NCI-H510A (cell line): ENCODE measurements at places on chromosomes 4 and X.

DNA sequence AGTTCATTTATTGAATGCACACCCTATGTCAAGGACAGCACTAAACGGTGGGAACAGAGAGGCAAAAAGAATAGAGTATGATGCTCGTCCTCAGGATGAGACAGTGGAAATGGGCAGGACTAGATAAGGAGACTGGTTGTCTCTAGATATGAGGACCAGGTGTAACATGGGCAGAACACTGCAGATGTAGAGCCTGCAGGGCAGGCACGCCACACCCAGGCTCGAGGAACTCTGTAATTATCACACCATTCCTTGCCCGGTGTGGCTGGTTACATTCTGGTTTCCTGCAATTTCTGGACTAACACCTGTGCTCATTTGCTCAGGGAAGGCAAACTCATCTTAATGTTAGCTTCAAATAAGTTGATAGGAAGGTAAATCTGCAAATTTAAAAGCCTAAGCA, 334.4 kb downstream of the DHX15 start:
- DNase-seq, result no peak

DNA sequence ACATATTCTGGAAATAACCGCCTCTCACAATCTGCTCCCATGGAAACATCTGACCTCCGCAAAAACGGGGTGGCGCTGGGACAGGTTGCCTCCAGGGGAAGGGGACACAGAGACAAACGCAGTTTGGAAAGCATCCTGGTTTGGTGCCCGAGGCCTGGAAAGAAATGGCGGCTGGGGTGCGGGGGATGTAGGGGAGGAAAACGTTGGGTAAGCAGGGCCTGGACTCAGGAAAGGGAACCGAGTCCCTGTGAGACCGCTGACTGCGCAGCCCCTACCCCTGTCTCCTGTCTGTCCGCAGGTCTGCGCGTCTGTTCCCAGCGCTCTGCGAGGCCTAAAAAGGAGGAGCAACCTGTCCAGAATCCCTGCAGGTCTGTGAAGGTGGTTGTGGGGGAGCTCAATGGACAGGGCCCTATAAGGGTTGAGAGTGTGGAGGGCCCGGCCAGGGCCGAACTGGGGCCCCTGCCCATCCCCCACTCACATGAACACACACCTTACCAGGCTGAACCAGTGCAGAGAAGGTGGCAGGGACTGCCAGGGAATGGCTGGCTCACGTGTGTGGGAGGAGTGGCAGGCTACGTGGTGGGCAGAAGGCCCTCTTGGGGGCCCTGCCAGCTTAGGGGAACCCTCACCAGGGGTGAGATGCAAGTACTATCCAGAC, 672 bp downstream of the TCEAL3 start:
- peak; percentile 2 for DNase-seq

DNA sequence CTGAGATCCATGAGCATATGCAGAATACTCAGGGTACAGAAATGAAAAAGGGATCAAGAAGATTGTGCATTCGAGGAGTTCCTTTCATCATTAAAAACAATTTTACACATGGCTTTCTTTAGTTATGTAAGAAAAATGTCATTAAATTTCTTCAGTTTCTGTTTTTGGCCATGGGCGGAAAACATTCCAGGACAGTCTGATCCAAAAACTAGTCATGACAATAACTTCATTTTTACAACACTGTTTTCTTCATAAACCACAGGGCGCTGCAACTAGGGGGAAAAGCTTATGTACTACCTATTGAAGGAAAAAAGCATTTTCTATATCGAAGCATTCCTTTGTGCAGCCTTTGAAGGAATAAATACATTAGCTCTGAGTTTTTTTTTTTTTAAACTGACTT, 28.2 kb downstream of the IL13RA1 start:
- no peak for DNase-seq

DNA sequence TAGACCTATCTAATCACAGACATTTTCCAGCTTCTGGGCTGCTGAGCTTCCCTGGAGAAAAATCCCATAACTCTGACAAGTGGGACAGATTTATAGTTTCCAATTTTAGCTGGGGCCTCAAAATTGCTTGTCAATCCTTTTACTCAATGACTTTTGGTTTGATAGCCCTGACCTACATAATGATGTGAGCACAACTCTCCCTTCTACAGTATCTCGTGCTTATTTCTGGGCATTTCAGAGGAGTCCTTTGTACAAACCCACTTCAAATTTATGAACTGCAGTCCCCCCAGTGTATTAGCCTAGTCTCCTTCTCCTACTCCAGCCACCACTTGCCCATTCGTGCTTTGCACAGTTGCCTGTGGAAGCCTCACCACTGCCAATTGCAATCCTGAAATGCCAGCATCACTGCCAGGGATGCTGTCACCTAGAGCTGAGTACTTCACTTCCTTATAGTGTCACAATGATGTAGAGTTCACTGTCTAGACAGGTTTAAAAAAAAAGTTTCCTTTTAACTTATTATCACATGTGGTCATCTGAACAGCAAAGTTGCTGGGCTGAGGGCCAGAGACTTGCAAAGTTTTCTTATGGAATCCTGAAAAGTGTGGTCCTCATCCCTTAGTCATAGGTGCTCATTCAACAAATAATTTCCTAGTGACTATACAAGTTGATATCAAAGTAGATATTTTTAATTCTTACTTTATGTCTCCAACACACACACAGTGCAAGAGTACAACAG, 21.2 kb downstream of the TRAM1L1 start:
- DNase-seq, result no peak

GRCh38 chr4:15587649-15588048, 67.5 kb downstream of the FBXL5 start:
- no peak for DNase-seq

DNA sequence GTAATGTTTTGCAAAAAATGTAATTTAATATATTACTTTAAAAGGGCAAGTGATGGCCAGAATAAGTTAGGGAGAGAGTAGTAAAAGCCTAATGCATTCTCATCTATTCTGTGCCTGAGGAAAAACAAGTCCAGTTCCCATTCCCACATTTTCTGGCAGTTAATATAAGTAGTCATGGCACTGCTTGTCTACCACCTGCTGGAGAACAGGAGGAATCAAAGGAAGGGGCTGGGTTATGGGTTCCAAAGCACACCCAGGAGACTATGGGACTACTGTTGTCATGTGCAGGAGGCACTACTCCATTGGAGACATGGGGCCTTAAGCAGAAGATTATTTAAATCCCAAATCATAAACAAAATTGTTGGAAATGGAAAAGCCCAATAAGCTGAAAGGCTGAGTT, 2618.6 kb downstream of the ARAP2 start:
- DNase-seq, result no peak

GRCh38 chr4:141329174-141329569, 108.5 kb downstream of the ZNF330 start:
- DNase-seq, result no peak

- DNase-seq, result no peak
Measured at GRCh38 chrX:42274151-42274550, 350.8 kb upstream of the CASK start.

DNA sequence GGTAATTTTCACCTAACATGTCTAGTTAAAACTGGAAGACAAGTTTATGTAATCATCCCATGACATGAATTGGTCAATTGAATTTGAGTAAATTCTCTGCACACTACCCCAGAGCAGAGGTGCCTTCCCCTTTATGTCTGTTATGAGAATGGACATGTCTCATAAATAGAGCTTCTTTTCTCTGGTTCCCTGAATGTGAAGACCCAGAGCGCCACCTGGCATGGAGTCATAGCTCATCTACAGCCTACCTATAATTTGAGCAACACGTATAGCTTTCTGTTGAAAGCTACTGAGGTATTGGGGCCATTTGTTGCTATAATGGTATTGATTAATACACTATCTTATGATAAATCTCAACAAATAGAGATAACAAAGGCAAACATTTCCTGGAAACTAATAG, 626.5 kb upstream of the GALNTL6 start:
- no peak for DNase-seq

- no peak for DNase-seq
Measured at GRCh38 chrX:44903830-44904530, 31.0 kb downstream of the KDM6A start.

DNA sequence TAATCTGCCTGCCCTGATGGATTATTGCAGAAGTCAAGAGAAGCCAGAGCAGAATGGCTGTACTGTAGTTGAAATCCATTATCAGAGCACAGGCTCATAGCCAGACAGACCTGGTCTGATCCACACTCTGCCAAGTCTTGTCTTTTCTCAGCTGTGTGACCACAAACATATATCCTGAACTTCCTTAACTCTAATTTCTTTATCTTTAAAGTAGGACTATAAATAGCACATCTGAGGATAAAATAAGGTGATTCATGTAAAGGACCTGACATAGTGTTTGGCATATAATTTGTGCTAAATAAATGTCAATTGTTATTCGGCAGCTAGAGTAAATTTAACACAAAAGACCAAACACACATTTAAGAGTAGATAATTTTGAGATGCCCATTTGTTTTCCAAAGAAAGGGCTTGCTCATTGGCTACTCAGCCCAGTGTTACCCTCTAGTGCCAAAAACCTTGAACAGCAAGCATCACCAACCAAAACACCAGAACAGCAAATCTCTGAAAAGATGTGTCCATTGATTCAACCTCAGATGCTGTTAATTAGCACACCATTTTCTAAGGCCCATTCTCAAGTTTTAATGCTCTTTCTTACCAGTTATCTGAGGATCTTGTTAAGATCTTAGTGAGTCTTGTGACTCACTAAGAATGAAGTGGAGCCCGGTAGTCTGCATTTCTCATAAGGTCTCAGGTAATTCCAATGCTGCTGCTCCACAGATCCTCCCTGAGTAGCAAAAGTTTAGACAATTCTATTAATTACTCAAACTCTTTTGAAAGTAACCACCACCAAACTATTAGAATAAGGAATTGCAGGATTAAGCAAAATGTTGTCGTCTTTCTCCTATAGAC, 108.8 kb downstream of the HHIP start:
- no peak for DNase-seq
